Erythroblast (primary cell): ENCODE measurements at places on chromosomes 5 and 9.

DNA sequence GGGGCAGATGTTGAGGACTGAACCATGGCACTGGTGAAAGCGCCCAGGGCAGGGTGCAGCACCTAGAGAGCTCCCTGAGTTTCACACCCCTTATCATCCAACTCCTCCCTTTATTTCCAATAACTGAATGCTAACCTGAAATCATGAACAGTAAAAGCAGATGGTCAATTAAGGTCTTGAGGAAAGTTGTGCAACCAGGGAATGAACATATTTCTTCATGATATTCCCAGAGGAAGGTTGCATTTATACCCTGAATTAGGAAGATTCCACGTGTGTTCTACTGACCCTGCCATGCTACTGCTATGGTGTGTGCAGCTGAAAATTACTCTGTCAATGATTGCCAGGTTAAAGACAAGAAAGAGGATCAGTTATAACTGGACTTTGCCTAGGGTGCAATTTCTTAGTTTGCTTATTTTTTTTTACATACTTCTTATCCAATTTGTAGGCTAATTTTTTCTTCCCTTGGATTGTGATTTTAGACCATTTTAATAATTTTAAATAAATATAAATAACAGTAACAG is 319.8 kb downstream of the SEMA5A start:
- DNase-seq = no peak

GRCh38 chr9:3795556-3795955 is 269.8 kb upstream of the RFX3 start:
- DNase-seq = no peak

DNA sequence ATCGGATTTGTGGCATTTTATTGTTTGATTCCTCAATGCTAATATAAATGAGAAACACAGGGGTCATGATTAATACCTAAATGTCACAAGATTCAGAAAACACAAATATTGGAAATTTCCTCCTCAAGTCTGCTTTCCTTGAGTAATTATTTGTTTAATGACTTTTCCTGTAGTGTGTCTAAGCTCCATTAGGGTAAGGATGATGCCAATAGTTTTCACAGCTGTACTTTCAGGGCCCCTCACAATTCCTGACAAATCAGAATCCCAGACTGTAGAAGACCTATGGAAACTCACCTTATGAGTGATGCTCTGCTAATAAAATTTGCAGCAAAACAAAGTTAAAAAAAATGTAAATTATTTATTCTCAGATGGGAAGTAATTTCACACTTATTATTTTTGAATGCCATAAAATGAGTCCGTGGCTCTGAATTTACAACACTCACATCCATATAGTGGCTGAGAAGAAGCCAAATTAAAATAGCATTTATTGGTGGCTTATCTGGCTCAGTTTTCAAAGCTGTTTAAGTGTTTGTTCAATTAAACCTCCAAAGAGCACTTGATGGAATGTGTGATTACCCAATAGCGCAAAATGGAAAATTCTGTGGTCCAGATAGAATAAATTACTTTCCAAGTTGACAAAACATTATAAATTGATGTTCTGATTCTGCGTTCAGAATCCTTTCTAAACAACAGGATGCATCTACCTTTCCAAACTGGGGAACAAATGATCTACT is 1.6 kb upstream of the SPINK14 start:
- no peak for DNase-seq

GRCh38 chr9:136169495-136169894 is 35.4 kb downstream of the LHX3 start:
- DNase-seq = no peak

DNA sequence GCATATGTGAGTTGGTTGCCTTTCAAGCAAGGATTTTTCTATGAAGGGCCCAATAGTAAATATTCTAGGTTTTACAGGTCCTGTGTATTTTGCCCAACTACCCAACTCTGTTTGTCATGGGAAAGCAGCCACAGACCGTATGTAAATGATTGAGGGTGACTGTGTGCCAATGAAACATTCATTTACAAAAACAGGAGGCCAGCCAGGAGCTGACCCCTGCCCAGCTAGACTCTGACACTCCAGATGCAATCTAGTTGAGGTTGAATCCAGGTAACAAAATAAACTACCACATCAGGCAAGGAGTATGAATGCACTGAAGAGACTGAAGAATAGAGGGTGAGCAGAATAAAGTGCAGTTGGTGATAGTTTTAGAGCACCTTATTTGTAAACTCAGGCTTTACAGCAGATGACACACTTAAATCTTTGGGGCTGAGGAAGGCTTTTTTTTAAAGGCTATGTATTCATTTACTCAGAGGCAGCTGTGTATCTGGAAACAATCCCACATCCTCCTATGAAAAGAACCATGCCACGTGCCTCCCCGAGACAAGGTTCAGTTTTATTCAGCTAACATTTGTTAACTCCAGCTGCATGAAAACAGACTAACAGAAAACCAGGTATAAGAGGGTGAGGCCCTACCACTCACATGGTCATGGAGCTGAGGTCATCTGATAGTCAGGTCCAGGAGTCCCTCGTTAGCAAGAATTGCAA is 60.7 kb downstream of the SLC1A1 start:
- no peak for DNase-seq

DNA sequence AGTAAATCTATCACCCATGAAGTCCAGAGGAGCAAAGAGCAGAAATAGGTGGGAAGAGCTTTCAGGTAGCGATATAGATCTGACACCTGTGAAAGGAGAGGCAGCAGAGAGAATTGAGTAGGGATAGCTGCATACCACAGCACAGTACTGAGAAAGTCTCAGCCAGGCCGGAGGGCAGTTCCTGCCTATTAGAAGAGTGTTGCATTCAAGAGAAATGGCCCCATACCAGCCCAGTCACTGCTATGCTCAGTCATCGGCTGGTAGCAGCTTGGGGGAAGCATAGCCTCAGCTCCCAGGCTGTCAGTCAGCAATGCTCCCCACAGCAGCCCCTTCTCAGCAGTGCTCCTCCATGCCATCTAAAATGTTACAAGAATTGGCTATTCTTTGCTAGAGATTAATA is 285.1 kb upstream of the CDH6 start:
- DNase-seq = no peak

DNA sequence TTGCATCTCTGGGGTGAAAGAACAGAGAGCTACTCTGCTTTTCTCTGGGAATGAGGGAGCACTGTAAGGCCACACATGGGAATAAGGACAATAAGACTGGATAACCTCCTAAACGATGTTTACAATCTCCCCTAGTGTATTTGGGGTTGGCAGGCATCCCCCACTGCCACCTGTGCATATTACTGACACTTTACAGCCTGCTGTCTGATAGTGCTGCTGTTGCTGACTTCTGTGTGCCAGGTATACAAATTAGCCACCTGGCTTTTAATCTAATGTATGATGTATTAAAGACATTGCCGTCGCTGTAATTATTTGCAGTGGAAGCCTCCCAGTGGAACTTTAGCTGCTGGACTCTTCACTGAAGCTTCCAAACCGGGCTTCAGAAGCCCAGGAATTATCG is 4.4 kb upstream of the SHISAL2B start:
- no peak for DNase-seq

GRCh38 chr9:35741740-35742139 is 7.3 kb downstream of the GBA2 start:
- DNase-seq = no peak

DNA sequence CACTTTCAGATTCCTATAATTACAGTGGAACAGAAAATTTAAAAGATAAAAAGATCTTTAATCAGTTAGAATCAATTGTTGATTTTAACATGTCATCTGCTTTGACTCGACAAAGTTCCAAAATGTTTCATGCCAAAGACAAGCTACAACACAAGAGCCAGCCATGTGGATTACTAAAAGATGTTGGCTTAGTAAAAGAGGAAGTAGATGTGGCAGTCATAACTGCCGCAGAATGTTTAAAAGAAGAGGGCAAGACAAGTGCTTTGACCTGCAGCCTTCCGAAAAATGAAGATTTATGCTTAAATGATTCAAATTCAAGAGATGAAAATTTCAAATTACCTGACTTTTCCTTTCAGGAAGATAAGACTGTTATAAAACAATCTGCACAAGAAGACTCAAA is 29.5 kb downstream of the ZFYVE16 start:
- no peak for DNase-seq

- DNase-seq = no peak
Measured at GRCh38 chr9:129283291-129283691, 105.2 kb upstream of the IER5L start.

DNA sequence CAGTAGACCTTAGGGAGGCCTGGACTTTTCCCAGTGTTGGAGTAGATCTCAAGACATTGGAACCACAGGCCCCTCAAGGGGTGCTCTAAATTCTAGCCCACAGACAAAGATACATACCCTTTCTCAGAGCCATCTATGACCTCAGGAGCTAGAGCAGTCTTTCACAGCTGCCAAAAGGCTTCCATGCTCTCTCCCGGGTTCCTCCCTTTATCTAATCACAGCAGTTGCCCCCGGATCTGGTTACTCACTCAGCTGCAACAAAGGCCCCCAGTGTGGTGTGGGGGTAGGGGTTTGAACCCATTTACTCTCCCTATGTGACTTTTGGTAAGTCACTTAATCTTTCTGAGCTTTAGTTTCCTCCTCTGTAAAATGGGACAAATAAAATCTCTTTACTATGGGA is 27.0 kb downstream of the POU4F3 start:
- DNase-seq = no peak
